ENCODE measurements at places on chromosomes 5 and 9. TPM values are rescaled to one million over a fixed set of nuclear protein-coding genes. Genes with fewer than 3 reads are reported as not detected.

Gene FBLL1
- not detected for total RNA-seq

DNA sequence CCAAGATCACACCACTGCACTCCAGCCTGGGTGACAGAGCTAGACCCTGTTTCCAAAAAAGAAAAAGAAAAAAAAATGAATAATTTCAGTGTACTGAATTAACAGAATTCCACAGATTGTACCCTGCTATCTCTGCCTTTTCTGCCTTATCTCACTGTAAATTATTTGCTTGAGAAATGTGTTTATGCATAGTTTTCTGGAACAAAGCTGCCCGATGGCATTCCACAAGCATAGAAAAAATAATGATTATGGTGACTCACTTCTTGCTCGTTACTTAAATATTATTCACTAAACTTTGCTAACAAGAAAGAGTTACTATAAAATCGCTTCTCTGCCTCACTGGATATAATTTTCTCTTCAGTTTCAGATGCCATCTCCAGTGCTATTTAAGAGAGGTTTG, 88.7 kb upstream of the FAM169A start:
- no peak for DNase-seq

GRCh38 chr9:19481971-19482404, 73.2 kb downstream of the ACER2 start:
- DNase-seq: no peak

DNA sequence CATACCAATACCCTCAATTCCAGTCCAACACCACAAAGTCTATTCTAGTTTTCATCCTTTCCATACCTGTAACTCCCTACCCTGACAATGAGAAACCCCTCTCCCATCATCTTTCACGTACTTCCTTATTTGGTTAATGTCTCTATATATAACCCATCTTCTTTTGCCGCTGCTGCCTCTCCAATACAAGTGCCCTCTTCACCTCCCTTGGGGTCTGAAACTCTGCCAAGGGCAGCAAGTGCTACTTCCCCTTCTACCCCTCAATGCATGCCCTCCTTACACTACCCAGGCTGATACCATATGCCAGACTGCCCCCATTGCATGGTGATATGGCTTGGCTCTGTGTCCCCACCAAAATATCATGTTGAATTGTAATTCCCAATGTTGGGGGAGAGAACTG, 24.4 kb upstream of the SMIM15 start:
- no peak for DNase-seq

GRCh38 chr9:137146527-137146918, 7.6 kb downstream of the GRIN1 start:
- DNase-seq: no peak
